GDM1 (cell line): ENCODE measurements at places on chromosomes 13 and 19.

DNA sequence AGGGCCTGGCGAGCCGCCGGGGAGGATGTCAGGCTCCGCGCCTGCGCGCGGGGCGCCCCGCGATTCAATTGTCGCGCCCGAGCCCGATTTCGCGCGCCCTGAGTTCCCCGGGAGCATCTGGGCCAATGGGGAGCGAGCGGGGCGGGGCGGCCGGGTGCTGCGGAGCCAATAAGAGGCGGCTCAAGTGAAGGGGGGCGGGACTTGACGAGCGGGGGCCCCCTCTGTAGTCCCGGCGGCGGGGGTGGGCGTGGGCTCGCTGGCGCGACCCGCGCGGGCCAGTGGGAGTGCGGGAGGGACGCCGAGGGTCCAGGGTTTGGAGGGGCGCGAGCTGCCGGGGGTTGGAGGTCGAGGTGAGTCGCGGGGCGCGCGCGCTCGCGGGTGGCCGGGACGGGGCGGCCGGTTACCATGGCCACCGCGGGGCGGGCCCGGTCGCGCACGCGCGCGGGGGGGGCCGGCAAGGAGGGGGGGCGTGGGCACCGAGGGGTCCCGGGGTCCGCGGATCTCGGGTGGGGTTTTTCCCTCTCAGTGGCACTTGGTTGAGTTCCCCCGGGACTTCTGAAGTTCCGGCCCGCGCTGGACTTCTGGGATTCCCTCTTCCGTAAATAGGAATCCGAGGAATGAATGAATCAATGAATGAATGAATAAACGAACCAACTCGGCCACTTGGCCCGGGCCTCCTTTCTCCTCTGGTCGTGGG, 744 bp downstream of the UHRF1 start:
- DNase-seq = peak; percentile 92

DNA sequence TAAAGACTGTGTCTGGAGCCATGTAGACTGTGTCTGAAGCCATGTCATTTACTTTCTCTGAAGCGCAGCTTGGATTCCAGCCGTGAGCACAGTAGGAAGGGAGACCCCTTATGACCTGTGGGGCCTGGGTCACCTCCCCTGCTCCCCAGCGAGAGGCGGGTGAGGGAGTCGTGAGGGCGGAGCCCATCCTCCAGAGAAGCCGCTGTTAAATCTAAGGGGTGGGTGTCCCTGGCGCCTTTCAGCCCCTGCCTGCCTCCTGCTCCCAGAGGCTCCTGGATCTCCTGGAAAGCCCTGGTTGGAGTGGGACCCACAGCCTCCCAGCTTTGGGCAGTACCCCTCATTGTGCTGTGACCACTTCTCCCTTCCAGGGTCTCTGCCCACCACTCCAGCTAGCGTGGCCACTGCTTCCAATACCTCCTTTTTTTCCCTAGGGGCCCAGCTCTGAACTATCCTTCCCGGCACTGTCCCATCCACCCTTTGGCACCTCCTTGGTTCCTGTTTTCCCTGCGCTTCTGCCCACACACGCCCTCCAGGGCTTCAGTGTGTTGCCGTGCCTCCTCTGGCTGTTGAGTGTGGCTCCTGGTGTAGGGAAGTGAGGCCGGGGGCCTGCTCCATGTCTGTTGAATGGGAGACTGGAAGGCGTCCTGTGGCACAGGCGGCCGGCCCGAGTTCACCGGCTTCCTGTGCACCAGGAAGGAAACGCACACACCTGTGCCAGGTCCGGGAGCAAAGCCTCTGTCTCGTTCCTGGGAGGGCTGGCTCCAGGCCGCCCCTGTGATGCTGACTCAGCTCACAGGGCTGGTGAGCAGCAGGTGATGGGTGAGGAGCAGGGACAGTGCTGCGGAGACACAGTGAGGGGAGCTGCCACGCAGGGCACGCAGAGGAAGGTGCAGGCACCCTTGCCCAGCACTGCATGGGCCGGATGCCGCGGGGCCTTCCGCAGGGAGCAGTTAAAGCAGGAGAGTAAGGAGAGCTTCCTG, 29.4 kb downstream of the ATP4B start:
- no peak for DNase-seq

DNA sequence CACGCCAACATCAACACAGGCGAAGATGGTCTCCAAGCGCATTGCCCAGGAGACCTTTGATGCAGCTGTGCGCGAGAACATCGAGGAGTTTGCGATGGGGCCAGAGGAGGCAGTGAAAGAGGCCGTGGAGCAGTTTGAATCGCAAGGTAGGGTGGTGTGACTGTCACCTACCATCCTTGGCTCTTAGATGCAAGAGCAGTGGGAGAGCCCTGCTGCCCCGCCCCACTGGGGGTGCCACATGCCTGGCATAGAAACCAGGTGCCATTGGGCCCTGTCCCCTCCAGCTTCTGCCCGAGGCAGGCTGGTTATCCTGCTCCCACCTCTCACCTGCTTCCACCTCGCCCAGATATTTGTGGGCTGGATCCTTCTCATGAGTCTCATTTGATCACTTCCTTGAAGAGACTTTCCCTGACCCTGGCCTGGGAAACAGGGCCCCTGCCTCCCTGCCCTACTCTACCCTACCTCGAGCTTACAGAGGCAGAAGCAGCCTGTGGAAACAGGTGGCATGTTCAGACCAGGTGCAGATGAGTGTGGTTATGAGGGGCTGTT, 9.4 kb downstream of the ARMC6 start:
- DNase-seq = no peak

DNA sequence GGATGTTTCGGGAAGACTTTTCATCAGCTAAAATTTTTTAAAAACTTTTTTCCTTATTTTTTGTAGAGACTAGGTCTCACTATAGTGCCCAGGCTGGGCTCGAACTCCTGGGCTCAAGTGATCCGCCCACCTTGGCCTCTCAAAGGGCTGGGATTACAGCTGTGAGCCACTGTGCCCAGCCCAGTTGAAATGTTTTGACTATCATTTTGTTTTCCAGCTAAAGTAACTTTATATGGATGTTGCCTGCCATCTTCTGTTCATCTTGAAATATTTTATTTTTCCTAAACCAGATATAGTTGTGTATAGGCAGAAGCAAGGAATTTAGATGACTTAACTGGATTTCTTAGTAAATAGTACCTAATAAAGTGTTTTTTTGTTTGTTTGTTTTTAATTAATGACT, 7.0 kb downstream of the CAB39L start:
- peak; percentile 9 for DNase-seq

- no peak for DNase-seq
Observed at GRCh38 chr13:39100996-39101738, 62.9 kb downstream of the NHLRC3 start.

DNA sequence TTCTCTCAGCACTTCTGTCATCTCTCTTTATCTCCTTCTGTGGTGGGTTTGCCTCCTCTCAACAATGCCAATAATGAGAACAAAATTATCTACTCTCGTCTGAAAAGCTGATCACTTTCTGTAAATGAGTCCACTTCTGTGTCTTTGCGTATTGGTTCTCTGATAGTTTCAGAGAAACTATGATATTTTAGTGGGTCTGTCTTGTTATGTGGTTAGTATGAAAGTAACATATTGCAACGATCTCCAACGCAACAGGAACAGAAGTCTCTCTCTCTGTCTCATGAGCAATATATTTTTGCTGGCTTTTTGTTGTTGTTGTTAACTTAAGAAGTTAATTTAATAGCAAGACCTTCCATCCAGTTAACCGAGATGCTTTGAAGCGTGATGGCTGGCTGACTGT, 47.8 kb upstream of the SLITRK6 start:
- DNase-seq = no peak

DNA sequence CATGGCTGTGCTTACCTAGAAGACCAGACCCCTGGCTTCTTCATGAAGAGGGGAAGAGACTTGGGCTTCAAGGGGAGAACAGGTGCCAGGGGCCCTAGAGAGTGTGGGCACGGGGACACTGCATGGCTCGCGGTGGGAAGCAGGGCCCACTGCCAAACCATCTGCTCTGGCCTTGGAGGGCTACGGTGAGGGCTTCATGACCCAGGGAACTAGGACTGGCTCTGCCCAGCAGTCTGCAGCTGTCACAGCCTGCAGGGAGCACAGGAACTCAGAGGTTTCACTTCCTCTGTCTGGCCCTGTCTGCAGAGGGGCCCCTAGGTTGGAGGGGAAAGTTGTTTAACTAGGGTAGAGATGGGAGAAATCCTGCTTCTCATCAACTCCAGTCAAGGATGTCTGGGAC, 4.3 kb downstream of the ERCC1 start:
- peak; percentile 48 for DNase-seq

- no peak for DNase-seq
Observed at GRCh38 chr19:35559781-35560180, 3.7 kb downstream of the ATP4A start.

- DNase-seq = no peak
Observed at GRCh38 chr19:7067716-7068115, 1.8 kb upstream of the ZNF557 start.

DNA sequence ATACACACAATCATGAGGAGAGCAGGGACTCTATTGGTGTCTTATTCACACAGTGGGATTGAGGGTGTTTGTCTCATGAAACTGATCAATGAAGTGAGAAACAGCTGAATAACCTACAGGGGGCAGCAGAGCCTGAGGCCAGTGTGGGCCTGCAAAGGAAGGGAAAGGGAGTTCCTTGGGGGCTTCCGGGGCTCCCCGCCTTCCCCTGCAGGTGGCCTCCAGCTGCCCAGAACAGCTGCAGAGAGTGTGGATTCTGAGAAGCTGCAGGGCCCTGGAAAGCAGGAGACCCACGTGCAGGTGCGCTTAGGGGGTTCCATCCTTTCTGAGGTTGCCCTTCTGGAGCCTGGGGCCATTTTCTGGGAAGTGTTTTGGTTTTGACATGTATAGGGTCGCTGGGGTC, 20.1 kb downstream of the ZNF763 start:
- no peak for DNase-seq

DNA sequence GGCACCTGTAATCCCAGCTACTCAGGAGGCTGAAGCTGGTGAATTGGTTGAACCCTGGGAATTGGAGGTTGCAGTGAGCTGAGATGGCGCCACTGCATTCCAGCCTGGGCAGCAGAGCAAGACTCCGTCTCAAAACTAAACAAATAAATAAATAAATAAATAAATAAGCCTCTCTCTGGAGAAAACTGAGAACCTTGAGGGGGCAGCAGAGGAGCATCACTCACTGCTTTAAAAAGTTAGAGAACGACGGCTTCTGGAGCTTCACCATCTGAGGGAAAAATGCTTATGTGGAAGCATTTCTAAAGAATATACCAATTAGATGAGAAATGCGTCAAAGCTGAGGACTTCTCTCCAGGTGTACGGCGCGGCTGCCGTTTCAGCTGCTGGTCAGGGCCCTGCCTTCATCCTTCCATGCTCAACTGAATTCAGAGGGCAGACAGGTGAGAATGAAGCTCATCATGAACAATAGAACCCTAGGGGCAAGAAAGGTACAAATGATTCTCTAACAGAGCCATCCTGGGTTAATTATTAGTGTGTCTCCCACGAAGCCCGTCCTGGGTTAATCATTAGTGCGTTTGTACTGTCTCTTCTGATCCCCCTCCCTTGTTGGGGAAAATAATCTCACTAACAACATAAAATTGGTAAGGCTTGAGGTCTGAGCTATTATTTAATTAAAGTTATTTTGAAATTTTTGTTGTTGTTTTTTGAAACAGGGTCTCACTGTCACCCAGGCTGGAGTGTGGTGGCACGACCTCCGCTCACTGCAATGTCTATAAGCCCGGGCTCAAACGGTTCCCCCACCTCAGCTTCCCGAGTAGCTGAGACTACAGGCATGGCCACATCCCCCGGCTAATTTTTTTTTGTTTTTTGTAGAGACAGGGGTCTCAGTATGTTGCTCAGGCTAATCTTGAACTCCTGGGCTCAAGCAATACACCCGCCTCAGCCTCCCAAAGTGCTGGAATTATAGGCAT, 80.1 kb downstream of the IPO5 start:
- no peak for DNase-seq

DNA sequence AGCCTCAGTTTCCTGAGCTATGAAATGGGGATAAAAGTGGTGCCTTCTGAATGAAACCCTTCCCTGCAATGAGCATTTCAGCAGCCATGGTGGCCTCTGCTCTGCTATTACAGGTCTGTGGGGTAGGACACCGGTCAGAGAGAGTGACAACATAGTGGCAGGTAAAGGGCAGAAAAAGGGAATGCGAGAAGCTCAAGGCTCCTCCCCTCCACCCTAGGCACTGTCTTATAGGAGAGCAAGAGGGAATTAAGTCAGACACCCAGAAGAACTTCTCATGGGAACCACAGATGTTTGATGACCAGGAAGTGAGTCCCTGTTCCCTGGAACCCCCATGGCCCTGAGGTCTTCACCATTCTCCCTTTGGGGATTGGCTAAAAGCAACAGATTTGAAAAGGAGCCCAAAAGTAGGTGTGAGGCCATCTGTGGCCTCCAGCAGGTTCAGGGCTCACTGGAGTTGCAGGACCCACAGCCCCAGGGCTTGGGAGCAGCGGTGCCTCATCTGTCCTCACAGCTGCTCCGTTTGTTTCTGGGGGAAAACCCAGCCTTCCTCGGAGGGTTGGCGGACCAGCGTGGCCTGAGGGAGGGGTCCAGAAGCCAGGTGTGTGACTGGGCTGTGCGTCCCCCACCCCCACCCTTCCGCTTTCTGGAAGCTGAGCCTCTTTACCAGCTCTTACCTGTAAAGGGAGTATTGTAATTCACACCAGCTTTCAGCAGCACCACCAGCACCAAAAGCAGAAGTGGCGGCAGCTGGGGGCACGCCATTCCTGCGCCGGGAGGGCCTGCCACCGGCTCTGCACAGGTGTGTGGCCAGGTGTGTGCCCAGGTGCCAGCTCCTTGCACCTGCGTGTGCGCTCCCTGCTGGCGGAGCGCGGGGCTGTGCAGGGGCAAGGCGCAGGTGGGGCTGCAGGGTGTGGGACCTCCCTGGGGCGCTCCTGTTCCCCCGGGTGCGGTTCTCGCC, 19.4 kb downstream of the IQCN start:
- no peak for DNase-seq

GRCh38 chr13:73782450-73783449, 351.5 kb downstream of the KLF12 start:
- no peak for DNase-seq

GRCh38 chr19:3466635-3467034, 13.7 kb downstream of the SMIM24 start:
- DNase-seq = no peak

DNA sequence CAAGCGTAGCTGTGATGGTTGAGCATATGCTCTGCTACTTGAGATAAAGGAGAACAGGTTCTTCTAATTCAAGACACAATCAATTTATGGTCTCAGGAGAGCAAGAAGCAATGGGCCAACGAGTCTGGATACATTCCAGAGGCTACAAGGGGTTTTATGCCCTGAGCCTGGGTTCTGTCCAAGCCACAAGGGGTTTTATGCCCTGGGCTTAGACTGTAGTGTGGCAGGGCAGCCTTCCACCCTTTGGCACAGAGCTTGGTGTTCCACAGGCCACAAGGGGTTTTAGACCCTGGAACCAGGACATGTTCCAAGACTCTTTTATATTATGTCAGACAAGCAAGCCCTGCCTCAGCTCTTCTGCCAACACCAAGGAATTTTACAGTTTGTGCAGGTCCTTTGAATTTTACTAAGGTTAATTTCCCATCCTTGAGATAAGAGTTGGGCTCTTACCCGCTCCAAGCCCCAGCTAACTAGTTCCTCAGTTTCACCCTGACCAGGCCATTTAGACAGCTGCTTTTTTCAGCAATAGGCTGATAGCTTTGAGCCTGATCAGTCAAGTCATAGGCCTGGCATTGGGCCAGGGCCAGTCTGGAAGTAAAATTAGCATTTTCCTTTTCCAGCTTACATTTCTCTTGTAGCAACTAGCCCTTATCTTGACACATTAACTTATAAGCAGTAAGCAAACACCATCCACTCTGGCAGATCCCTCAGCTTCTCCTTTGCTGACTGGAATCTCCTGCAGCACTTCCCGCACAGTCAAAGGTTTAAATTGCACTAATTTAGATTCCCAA, 95.0 kb downstream of the ZNF737 start:
- DNase-seq = no peak
